ENCODE measurements at places on chromosomes 1 and 21.

DNA sequence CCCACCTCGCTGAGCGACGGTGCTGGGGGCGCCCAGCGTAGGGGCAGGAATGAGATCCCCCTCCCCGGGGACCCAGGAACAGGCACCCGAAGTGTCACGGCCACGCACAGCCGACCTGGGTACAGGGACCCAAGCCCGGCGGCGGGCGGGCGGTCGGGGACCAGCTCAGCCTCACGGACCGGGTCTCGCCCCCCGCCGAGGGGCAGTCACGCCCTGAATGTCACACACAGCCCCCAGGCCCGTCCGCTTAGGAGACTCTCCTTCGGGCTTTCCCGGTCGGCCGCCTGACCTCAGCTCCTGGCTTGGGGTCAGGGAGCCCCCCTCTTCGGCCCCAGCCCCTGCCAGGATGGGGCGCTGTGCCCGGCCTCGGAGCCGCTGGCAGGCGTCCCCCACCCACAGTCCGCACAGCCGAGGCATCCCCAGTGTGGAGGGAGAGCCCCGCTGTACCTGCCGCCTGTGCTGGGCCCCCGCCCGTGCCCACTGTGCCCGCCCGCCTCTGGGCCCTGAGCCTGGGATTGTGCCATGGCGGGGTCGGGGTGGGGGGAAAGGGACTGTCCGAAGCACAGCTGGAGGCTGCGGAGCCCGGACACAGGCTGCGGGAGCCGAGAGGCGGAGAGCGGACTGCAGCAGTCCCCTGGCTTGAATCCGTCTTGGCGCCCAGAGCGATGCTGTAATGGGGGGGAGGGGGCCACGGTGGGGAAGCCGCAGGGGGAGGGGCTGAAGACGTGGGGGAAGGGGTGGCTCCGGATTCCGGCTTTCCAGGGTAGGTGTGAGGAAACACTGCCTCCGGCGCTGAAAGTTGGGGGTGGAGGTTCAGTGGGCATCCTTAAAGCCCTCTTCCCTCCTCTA, 627 bp upstream of the DLGAP3 start:
- DNase-seq: peak; percentile 84

DNA sequence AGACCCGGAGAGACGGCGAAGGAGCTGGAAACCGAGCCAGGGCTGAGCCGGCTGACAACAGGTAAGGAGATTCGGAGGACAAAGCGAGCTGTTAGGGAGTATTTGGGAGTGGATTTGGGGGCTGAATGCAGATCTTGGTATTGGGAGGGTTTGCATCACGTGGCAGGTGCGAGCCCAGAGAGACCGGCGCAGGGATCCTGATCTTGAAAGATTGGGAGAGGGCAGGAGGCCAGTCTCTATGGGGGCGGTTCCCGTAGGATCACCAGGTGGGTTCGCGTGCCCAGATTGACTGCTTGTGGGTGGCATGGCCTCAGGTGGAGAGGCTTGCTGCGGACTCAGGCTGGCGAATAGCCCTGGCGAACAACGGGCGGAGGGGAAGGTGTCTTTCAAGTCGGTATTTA, 204 bp downstream of the CIART start:
- no peak for DNase-seq

DNA sequence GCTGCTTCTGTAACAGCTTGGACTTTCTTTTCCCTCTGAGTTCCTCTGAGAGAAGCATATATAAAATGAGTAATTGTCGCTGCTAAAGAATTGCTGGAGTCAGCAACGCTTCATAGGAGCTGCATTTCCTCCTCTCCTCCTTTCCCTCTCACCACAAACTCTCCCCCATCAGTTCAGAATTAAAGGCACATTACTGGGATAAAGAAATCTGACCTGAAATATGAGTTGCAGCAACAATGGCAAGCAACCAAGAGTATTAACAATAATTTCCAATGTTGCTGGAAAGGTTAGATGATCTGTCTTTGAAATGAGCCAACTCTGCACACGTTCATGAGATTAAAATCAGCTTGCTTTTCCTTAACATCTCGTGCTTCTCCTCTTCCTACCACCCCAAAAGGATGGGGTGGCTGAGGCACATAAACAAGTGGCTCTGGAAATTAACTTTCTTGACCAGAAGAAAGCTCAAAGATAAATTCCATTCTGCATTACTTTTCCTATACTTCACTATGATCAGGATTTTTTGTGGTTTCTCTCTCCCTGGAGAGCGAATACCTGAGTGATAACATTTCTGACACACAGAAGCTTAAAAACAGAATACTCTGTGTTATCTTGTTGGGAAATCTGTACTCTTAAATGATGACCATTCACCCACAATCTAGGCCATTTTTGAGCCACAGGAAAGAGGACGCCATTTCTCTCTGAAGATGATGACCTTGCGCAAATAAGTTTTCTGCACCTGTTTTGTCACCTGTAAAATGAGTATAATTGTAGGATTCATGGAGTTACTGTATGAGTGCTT, 90.2 kb downstream of the TGFBR3 start:
- no peak for DNase-seq

DNA sequence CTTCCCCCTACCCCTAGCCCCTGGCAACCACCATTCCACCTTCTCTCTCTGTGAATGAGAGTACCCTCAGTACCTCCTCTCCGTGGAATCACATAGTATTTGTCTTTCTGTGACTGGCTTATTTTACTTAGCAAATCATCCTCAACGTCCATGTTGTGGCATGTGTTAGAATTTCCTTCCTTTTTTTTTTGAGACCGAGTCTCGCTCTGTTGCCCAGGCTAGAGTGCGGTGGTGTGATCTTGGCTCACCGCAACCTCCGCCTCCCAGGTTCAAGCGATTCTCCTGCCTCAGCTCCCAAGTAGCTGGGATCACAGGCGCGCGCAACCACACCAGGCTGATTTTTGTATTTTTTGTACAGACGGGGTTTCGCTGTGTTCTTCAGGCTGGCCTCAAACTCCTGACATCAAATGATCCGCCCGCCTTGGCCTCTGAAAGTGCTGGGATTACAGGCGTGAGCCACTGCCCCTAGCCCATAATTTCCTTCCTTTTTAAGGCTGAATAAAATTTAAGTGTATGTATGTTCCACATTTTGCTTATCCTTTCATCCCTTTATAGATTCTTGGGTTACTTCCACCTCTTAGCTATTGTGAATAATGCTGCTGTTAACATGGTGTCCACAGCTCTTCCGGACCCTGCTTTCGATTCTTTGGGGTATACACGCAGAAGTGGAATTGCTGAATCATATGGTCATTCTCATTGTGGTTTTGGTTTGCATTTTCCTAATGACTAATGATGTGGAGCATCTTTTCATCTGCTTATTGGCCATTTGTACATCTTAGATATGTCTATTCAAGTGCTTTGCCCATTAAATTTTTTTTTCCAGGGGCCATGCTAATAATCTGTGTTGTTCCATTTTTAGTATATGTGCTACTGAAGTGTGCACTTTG, 32.3 kb downstream of the ERRFI1 start:
- no peak for DNase-seq

DNA sequence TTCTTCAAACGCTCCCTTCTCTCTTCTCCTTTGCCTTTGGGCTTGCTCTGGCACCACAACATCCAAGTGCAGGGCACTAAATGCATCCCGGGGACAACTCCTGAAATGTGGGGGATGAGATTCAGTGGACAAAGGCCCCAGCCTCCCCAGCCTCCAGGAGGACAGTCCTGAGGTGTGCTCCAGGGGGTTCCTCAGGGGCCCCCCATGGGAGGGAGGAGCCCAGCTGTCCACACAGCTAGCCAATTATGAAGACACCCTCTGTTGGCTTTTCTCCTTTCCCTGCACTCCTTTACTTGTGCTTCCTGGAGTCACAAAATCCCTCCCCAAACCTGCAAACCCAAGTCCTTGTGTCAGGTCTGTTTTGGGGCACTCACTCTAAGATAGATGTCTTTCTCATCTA, 735.4 kb downstream of the PTPRU start:
- no peak for DNase-seq

GRCh38 chr1:31624731-31625514, 7.4 kb downstream of the HCRTR1 start:
- DNase-seq: peak; percentile 36

- DNase-seq: no peak
These were observed 127.8 kb downstream of the CAMTA1 start for GRCh38 chr1:6913086-6913485.

DNA sequence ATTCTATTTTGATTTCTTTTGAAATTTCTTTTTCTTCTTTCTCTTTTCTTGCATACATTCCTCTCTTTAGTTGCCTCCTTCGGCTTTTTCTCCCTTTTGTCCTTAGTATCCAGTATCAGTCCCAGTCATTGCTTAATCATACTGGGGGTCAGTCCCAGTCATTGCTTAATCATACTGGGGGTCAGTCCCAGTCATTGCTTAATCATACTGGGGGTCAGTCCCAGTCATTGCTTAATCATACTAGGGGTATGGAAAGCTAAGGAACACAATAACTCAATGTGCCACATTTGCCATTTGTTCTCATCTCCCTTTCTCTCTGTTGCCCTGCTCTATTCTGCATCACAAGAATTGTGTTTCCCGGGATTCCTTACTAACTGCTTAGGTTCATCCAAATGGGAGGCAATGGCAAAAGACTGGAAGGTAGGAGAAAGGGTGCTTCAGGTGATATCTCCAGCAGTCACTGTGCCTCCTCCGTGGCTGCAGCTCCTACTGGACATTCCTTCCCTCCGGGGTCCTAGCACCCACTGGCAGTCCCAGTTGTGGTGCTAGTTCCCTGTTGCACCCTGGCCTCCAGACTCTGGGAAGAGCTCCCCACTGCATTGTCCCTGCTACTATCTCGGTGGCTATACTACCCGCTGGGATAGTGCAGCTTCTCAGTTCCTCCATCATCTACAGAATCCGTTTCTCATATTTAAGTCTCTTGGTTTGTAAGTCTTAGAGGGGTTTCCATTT, 32.6 kb upstream of the LAMC1 start:
- no peak for DNase-seq

GRCh38 chr1:115706587-115707425, 61.7 kb downstream of the CASQ2 start:
- peak; percentile 73 for DNase-seq

All from endodermal cell (in vitro differentiated cells).